Frontal cortex (tissue), 4 donors: ENCODE measurements at places on chromosomes 16 and 17. TPM values are rescaled to one million over a fixed set of nuclear protein-coding genes. Genes with fewer than 3 reads are reported as not detected.

DNA sequence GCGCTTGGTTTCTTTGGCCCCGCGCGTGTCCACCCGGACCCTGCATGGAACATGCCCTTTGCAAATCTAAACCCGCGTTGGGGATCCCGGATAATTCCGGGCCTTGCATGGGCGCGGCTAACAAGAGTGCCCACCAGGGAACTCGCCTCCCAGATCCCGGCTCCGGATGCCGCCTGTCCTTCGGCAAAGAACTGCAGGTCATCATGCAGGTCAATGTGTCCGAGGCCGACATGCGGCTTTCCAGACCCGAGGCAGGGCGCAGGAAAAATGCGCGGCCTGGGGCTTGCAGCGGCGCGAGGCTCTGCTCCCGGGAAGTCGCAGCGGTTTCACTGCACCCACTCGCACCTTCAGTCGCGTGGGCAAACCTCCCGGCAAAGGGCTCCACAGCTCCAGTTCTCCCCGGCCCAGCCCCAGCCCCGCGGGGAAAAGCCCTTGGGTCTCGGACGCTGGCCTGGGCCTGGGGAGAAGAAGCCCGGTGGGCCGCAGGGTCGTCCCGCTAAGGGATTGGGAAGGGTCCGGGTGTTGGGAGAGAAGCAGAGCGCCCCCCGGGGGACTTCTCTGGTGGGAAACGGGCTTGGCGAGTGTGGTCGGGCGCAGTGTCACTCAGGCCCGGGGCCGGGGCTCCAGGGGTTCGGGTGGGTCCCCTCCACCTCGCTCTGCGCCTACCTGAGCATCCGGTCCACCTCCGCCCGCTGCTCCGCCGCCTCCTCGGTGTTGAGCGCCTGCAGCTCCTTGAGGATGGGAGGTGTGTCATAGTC lies 805 bp downstream of the HNF1B start:
- DNase-seq: no peak

- DNase-seq: no peak
Measured at GRCh38 chr16:87575027-87575804, 27.1 kb upstream of the JPH3 start.

Gene SLC16A13
- total RNA-seq: 0.82 TPM

- DNase-seq: no peak
Measured at GRCh38 chr17:7124923-7125322, 10.3 kb upstream of the ASGR2 start.
